ENCODE measurements at places on chromosomes 2 and 18. TPM values are rescaled to one million over a fixed set of nuclear protein-coding genes. Genes with fewer than 3 reads are reported as not detected.

The CXCR4 gene
- 2.1 TPM for total RNA-seq

The C2orf92 gene
- 5.2 TPM for total RNA-seq

DNA sequence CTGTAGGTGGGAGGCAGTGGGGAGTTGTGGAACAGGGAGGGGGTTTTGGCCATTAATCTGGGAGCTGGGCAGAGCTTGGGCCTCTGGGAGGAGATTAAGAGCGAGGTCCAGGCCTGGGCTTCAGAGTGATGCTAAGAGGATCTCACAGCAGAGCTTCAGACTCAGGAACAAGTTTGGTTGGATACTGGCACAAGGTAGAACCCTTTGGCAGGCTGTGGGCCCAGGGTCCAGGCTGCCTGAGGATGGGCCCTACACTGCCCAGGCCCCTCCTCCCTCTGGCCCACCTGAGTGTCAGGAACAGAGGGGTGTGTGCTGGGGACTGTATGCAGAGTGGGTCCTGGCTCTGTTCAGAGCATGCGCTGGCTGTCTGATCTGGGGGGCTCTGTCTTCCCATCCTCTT is 334.9 kb downstream of the CYP26B1 start:
- no peak for DNase-seq

GRCh38 chr2:231691251-231691772 is 17.0 kb upstream of the PTMA start:
- no peak for DNase-seq

DNA sequence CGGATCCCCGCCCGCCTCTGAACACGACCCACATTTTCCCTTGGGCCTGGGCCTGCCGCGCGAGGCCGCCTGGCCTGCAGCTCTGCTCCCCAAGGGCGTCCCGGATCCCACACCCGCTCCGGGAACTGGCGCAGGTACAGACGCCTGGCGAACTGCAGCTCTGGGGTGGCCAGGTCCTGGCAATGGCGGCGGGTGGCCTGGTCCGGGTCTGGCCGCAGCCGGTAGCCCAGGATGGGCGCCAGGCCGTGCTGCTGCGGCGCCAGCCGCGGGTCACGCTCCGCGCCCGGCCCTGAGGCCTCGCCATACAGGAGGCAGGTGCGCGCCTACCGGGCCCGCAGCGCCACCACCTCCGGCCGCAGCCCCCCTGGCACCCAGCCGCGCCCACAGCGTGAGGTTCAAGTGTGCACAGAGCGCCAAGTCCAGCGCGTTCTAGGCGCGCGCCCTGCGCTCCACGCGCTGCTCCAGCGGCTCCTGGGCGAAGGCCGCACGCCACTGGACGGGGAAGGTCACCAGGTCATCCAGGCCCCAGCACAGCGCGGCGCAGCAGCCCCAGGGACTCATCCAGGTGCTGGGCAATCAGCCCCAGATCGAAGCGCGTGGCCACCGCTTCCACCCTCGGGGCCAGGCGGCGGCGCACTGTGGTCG is 9.5 kb downstream of the AQP12A start:
- DNase-seq = no peak

- no peak for DNase-seq
Observed at GRCh38 chr2:127624756-127625571, 21.0 kb upstream of the GPR17 start.

DNA sequence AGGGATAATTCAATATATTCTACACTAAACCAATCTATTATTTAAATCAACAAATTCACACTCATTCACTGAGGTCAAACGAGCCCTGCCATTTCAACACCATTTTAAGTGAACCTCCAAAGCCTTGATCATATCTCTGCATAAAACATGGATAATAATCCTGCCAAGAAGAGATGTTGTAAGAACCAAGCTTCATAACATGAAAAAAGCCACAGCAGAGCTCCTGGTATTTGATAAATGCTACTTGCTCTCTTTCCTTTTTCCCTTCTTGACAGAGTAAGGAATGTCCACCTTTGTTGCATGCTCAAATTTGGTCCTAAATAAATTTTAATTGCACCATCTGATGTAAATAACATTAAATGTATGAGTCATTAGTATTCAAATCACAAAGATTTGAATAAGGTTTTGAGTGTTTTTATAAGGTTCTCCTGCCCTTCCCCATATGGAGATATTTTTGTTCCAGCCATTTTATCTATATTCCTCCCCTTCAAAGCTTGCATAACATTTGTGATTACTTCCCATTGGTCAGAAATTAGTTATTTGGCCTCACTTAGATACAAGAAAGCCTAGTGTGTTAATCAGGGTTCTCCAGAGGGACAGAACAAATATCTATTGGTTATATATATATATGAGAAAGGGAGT is 318.8 kb downstream of the RND3 start:
- DNase-seq = no peak

GRCh38 chr2:126895336-126895735 is 3.4 kb upstream of the TEX51 start:
- peak; percentile 33 for DNase-seq

GRCh38 chr2:234495251-234496054 is 1.4 kb downstream of the ARL4C start:
- no peak for DNase-seq

GRCh38 chr2:178632729-178633128 is 152.5 kb downstream of the PLEKHA3 start:
- DNase-seq = no peak

DNA sequence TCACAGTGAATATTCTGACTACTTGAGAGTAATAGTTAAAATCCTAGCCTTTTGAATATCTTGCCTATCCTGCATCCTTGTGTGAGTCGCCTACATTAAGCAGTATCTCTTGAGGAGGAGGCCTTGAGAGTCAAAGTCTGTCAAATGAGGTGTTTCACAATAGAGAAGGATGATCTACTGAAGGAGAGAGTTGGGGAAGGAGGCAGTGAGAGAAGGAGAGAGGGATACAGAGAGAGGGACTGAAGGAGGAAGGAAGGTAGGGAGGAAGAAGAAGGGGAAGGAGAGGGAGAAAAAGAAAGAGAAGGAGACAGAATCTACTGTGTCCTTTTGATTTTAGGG is 123.6 kb upstream of the CYP26B1 start:
- DNase-seq = no peak

DNA sequence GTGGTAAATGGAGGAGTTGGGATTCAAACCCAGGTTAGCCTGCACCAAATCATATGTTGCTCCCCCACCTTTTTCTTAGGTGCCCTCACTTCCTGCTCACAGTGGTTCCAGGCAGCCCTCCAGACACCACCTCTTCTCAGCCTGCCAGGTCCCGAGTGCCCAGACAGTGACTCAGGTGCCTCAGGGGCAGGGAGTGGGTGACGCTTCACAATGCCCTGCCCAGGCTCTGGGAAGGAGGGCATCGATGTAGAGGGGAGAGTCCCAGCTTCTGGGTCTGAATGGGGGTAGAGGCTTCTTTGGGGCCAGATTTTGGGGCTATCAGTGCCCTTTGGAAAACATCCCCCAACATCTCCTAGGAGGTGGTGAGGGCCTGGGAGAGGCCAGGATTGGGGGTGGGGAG is 5.2 kb upstream of the DNAJB2 start:
- DNase-seq = no peak

All from Karpas-422 (cell line).